MG63 (cell line): ENCODE measurements at places on chromosomes 2 and 18. TPM values are rescaled to one million over a fixed set of nuclear protein-coding genes. Genes with fewer than 3 reads are reported as not detected.

DNA sequence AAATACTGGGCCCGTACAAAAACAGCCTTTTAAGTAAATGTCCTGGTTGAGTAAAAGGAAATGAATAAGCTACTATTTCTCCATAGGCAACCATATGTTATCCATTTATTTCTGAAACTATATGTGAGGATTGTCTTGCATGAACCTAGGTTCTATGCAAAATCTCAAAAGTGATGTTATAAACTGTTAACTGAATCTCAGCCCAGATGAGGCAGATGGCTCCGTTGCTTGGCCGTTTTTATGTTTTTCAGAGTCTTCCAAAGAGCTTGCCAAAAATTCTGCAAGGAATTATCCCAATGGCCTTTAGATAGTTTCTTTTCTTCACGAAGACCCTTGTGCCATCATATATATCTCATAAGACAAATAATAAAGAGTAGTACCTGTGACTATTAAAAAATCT, 1669.5 kb upstream of the DDX18 start:
- no peak for DNase-seq

DNA sequence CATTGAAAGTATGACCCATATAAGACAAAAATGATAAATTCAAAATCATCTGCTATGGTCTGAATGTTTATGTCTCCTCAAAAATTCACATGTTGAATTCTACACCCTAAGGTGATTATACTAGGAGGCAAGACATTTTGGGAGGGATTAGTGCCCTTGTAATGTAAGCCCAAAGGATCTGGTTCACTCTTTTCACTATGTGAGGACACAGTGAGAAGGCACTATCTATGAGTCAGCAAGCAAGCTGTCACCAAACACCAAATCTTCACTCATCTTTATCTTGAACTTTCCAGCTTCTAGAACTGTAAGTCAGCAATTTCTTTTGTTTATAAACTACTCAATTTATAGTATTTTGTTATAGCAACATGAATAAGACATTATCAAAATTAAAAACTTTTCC, 284.7 kb upstream of the ZC3H15 start:
- no peak for DNase-seq

- DNase-seq = no peak
Observed at GRCh38 chr2:184006998-184007397, 591.3 kb upstream of the ZNF804A start.

- no peak for DNase-seq
Observed at GRCh38 chr2:32355976-32356680, 695 bp upstream of the BIRC6 start.

DNA sequence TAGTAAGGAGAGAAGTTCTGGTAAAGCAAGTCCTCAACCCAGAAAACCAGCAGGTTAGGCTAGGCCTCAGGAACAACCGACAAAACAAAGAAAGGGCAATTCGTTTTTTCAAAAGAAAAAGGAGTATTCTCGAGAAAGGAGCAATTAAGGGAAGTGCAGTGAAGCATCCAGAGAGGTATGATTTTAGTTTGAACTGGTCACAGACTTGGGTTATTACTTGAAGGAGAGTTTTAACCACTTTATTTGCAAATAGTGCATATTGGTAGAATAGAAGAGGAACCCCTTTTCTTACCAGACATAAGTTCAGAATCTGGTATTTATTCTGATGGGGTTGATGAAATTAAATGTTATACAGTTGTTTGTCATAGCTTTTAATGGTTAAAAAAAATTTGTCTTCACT, 110.0 kb upstream of the GCFC2 start:
- DNase-seq = no peak

DNA sequence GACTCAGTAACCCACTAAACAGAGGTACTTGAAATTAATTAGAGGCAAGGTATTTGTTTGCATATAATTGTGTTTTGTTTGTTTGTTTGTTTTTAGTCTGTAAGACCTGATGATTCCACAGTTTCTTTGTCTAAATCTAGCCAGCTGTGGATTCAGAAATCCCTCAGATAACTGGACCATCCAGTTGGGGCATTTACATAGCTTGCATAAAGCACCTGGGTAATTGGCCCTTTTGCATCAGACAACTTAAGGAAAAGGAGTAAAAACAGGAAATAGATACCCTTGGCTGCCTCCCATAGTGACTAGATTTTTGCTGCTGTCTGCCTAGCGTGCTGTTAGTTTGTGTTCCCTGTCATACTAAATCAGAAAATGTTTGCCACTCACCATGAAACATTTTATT, 46.6 kb upstream of the XIRP2 start:
- no peak for DNase-seq

SIX2 gene
- total RNA-seq = 5.2 and 14.0 TPM in 2 replicates

ZAP70 gene
- 6.6 TPM in 1 of 2 replicates, not detected in the other for total RNA-seq

ONECUT2 gene
- 0.02 TPM in 1 of 2 replicates, not detected in the other for total RNA-seq

IL36G gene
- not detected in 2 replicates for total RNA-seq

NT5DC4 gene
- total RNA-seq = not detected in 2 replicates

NYAP2 gene
- not detected in 2 replicates for total RNA-seq

ANKRD53 gene
- total RNA-seq = not detected in 2 replicates

TMEM37 gene
- 0.56 TPM in 1 of 2 replicates, not detected in the other for total RNA-seq
